ENCODE measurements at places on chromosomes 1 and 21.

GRCh38 chr1:197619008-197619640, 156.2 kb downstream of the DENND1B start:
- DNase-seq, result no peak

DNA sequence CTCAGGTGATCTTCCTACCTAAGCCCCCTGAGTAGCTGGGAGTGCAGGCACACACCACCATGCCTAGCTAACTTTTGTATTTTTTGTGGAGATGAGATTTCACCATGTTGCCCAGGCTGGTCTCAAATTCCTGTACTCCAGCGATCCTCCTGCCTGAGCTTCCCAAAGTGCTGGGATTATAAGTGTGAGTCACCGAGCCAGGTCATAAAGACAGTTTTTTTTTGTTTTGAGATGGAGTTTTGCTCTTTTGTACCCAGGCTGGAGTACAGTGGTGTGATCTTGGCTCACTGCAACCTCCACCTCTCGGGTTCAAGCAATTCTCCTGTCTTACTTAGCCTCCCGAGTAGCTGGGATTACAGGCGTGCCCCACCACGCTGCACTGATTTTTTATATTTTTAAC, 42.1 kb downstream of the KIF1B start:
- DNase-seq, result no peak

- no peak for DNase-seq
Measured at GRCh38 chr1:4344065-4344732, 310.2 kb upstream of the AJAP1 start.

GRCh38 chr21:38809198-38809878, 3.6 kb downstream of the ETS2 start:
- DNase-seq, result no peak

DNA sequence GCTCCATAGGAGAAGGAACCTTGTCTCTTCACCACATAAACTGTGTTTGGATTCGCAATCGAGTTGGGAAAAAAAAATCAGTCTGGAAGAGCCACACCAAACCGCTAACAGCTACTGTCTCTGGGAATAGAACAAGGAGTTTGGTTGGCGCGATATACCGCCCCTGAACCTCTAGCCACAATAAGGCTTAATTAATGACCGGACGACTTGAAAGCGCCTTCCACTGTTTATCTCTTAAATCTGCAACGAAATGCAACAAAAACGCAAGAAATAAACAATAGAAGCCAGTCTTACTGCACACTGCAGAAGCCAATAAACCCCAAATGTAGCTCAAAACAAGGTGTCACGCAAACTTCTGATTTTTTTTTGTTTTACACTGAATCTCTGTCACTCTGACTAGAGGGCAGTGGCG, 10.9 kb downstream of the BTBD19 start:
- DNase-seq, result no peak

DNA sequence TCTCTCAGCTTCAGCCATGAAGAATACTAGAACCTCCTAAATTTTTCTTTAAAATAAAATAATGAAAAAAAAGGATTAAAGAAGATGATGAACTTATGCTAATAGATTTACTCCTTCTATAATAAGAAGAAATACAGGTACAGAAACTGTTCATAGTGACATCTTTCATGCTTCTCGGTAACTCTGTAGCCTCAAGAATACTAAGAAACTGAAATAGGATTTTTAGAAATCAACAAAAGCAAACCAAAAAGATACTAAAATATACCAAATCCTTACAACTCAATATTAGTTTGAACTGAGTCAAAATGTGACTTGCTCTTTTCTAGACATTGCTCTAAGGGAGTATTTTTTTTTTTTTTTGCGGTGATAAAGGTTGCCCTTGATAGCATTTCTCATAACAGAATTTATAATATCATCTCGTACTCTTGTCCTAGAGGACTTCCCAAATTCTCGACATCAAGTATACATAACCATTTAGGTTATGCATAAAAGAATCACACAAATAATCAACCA, 42.8 kb downstream of the ZZZ3 start:
- no peak for DNase-seq

- DNase-seq, result no peak
Measured at GRCh38 chr1:26664802-26665201, 31.0 kb upstream of the ARID1A start.

- DNase-seq, result no peak
Measured at GRCh38 chr1:56569661-56570060, 9.7 kb downstream of the PLPP3 start.

DNA sequence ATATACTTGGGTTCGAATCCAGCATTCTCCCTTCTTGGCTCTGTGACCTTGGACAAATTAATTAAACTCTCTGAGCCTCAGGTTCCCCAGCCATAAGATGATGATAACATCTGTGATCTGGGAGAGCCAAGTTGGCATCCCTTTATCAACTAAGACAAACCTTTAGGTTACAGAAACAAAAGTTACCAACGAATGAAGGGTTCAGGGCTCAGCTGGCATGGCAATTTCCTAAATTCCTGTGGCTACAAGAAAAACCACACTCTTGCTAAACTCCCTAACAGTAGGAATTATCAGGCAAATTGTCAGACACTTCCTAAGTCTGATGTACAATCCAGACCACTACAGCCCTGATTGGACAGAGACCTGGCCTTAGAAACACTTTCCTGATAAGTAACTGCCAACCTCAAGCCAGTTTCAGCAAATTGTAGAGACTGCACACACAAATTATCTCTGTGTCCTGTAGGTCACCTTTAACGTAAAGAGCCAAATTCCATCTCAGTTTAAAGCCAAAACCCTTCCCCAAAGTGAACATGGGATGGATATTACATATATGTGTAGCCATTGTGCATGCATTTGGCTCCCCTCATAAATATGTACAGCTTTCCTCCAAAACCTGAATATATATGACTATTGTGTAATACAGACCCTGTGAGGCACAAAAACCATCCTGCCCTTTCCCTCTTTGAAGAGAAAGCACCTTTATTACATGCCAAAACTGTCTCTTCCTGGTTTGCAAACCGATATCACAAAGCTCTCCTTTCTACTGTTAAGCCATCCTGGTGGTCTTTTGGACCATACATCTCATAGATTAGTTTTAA, 39.5 kb upstream of the EDARADD start:
- no peak for DNase-seq

DNA sequence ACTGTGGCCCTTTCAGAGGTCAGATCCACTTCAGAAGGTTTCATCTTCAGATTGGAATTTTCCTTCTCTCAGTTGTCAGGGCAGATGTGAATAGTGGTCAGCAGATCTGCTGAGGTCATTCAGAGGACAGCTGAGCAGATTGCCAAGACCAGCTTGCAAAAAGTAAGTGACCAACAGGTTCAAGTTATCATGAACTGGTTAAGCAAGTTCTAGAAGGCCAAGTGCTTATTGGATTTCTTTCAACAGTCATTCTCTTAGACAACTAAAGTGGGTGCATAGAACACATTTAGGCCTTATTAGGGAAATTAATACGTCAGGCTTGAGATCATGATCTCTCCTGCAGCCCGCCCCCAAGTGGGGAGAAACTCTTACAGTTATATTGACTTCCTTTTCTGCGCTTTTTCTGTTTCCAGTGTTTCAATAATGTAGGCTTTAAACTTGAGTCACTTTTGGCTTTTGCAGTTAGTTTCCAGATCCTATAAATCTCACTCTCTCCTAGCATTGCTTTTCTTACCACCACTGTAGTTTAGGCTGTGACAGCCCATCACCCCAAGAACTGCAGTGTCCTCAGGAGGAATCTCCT, 96.4 kb downstream of the C1orf21 start:
- DNase-seq, result no peak

DNA sequence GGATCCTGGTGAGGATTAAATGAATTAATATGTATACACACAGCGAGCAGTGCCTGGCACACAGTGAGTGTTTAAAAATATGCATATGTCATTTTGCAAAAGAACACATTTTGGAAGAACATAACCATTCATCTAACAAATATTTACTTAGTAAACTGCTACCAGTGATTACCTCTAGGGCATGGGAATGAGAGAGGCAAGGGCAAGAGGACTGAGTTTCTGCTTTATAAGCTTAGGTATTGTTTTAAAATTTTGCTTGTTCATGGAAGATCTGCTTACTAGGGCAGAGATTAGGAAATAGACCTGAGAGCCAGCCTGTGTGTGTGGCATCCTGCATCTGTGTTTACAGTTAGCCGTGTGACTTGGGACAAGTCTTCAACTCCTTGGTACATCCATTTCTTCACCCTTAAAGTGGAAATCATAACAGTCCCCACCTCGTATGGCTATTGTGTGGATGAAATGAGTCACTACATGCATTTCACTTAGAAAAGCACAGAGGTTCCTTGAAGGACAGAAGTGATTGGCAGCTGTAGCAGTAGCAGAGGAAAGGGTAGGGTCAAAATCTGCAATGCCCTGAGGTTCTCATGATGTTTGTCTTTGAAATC, 198.5 kb upstream of the FMN2 start:
- no peak for DNase-seq

GRCh38 chr21:18403735-18404450, at the start of gene TMPRSS15:
TMPRSS15 (minus strand) TSS chr21:18403785; CDS start chr21:18403622, 163 bp downstream.
- DNase-seq, result no peak

- DNase-seq, result no peak
Measured at GRCh38 chr1:211942583-211942982, 92.8 kb downstream of the INTS7 start.

DNA sequence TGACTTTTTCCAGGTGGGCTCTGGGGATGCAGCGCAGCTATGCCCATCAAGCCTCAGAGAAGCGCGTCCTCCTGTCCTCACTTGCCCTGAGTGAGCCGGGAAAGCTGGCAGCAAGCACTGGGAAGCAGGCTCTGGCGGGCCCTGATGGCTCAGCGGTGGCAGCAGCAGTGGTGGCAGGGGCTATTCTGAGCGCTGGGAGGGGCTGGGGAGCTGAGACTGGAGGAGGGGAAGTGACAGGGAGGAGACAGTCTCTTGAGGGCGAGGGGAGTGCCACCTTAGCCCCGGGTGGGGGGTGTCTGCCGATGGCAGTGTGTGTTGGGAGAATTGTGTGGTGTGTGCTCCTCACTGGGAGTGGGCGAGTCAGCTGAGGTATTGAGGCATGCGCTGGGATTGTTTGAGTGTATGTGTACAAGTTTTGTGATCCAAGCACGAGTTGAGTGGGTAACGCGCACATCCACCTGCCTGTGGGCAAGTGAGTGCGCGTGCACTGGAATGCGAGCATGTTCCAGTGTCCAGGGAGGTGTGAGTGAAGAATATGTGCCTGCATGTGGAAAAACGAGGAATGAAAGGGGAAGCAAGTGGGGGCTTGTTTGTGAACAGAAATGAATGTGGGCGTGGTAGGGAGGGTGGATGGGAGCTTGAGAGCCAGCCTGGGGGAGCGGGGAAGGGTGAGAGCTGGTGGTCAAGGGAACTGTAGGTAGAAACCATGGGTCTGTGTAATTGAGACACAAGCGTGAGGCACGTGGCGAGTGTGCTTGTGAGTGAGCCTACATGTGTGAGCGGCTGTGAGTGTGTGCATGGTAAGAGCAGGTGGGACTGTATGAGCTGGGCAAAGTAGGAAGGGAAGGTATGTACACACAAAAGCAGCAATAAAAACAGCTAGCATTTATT, 2.9 kb upstream of the FOXO6 start:
- no peak for DNase-seq

GRCh38 chr1:177703888-177704446, 265.9 kb downstream of the SEC16B start:
- DNase-seq, result no peak

GRCh38 chr1:228957535-228957934, 222.3 kb downstream of the RHOU start:
- DNase-seq, result no peak

- DNase-seq, result no peak
Measured at GRCh38 chr1:37308031-37308960, 166.1 kb upstream of the ZC3H12A start.

GRCh38 chr21:25560271-25560685, 47.0 kb downstream of the MRPL39 start:
- no peak for DNase-seq

GRCh38 chr1:32219022-32219421, 3.1 kb downstream of the TMEM234 start:
- no peak for DNase-seq

DNA sequence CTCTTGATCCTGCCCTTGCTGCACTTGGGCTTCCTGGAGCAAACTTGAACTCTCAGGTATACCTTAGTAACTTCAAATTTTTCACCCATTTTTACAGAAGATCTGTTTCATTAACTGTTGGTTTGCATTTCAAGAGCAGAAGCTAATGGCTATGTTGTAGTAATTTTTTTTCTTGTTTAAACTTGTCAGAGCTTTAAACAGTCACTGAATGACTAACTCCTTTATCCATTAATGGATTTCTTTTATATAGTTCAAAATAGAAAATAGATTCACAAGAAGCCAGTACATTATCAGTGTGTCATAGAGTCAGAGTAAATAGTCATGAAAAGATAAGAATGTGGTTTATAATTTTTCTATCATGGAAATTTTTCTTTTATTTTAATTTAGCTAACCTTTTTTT, 13.6 kb downstream of the SRSF11 start:
- no peak for DNase-seq

GRCh38 chr1:201330541-201330940, 46.9 kb downstream of the TNNT2 start:
- DNase-seq, result no peak

- no peak for DNase-seq
Measured at GRCh38 chr1:52955129-52955970, 28.3 kb downstream of the SCP2 start.

GRCh38 chr1:178689769-178690168, 35.3 kb upstream of the RALGPS2 start:
- no peak for DNase-seq

GRCh38 chr21:43585924-43586413, 73.3 kb downstream of the HSF2BP start:
- no peak for DNase-seq

- DNase-seq, result no peak
Measured at GRCh38 chr1:41813755-41814745, 104.7 kb downstream of the HIVEP3 start.

GRCh38 chr1:163781146-163781545, 459.4 kb downstream of the NUF2 start:
- no peak for DNase-seq

- peak; percentile 66 for DNase-seq
Measured at GRCh38 chr1:151839457-151840403, at the start of gene C2CD4D. C2CD4D (minus strand) TSS chr1:151839820; CDS start chr1:151838989, 831 bp downstream.

DNA sequence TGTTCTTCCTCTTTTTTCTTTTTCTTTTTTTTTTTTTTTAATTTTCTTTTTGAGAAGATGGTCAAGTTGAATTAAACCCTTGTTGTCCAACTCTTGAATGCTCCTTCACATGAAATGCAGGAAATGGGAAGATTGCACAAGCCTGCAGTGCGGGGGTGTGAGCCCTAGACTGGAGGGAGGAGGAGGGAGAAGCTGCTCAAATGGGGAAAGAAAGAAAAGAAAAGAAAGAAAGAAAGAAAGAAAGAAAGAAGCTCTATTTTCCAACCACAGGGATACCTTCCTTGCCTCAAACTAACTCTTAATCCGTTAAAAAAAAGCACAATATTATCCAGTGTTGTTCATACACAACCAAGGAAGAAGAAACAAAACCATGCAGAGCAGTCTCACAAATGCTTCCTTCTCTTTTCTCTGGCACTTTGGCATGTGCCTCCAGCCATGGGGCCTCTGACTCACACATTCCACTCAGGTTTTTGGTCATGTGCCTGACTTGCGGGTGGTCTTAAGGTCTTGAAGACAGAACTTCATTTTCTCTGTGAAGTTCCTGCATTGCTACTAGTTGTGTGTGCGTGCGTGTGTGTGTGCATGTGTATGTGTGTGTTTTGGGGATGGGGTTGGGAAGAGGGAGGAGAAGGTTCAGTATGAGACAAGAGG, 276.1 kb downstream of the RPS6KC1 start:
- DNase-seq, result no peak

GRCh38 chr1:246274186-246274585, 232.9 kb downstream of the SMYD3 start:
- no peak for DNase-seq

GRCh38 chr1:113320272-113320671, 70.0 kb upstream of the MAGI3 start:
- DNase-seq, result no peak

GRCh38 chr1:185279571-185279970, 37.5 kb downstream of the IVNS1ABP start:
- no peak for DNase-seq

Measured in activated naive CD4-positive, alpha-beta T cell treated with anti-CD3 and anti-CD28 coated beads, Interleukin-2, amount 50 U/mL, for 16 hours (primary cell).